ENCODE measurements at places on chromosomes 2 and 18.

- DNase-seq, result no peak
- H3K36me3 ChIP-seq, result peaks cover 31% of the 10 kb centered on the region
- no peak overlapping the region for H3K4me3 ChIP-seq
- H3K27ac ChIP-seq, result no peak overlapping the region
- peaks cover 50% of the 10 kb centered on the region for H3K4me1 ChIP-seq
- H3K27me3 ChIP-seq, result no peaks in the 10 kb centered on the region
Observed at GRCh38 chr2:96547731-96548171, 11.2 kb downstream of the ARID5A start.

- no peaks in the 10 kb centered on the region for H3K36me3 ChIP-seq
- no peak overlapping the region for H3K4me3 ChIP-seq
- H3K27ac ChIP-seq, result peak overlapping the region; percentile 76
- no peaks in the 10 kb centered on the region for H3K27me3 ChIP-seq
- peaks cover 37% of the 10 kb centered on the region for H3K4me1 ChIP-seq
- DNase-seq, result no peak
Observed at GRCh38 chr2:151640087-151640486, 94.2 kb downstream of the NEB start.

GRCh38 chr2:9548506-9548905, 7.1 kb downstream of the ADAM17 start:
- H3K4me3 ChIP-seq, result no peak overlapping the region
- H3K27ac ChIP-seq, result peak overlapping the region; percentile 49
- no peaks in the 10 kb centered on the region for H3K36me3 ChIP-seq
- DNase-seq, result no peak

GRCh38 chr2:134283661-134284060, 29.8 kb downstream of the MGAT5 start:
- peaks cover 3% of the 10 kb centered on the region for H3K36me3 ChIP-seq
- DNase-seq, result no peak
- no peaks in the 10 kb centered on the region for H3K27me3 ChIP-seq

DNA sequence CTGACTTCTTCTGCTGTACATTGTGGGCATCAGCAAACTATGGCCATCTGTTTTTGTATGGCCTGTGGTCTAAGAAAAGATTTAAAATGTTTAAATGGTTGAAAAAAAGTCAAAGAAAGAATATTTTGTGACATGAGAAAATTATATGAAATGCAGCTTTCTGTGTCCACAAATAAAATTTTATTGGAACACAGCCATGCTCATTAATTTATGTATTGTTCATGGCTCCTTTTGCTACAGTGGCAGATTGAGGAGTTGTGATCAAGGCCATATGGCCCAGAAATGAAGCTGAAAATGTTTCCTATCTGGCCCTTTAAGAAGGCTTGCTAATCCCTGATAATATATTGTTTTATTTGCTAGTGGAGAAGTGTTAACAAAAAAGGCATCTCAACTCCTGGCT, 162.0 kb downstream of the SLC4A3 start:
- no peak overlapping the region for H3K27ac ChIP-seq
- no peaks in the 10 kb centered on the region for H3K4me1 ChIP-seq
- H3K4me3 ChIP-seq, result no peak overlapping the region
- no peaks in the 10 kb centered on the region for H3K36me3 ChIP-seq
- H3K27me3 ChIP-seq, result peaks cover 6% of the 10 kb centered on the region
- DNase-seq, result no peak

GRCh38 chr18:27793013-27793785, 383.7 kb downstream of the CDH2 start:
- H3K27me3 ChIP-seq, result no peaks in the 10 kb centered on the region
- no peak overlapping the region for H3K27ac ChIP-seq
- no peaks in the 10 kb centered on the region for H3K4me1 ChIP-seq
- no peak overlapping the region for H3K4me3 ChIP-seq

- peaks cover 6% of the 10 kb centered on the region for H3K36me3 ChIP-seq
- DNase-seq, result no peak
- no peak overlapping the region for H3K4me3 ChIP-seq
- H3K27ac ChIP-seq, result peak overlapping the region; percentile 85
- H3K4me1 ChIP-seq, result peaks cover 51% of the 10 kb centered on the region
- no peaks in the 10 kb centered on the region for H3K27me3 ChIP-seq
Observed at GRCh38 chr2:207532676-207533075, 2.9 kb downstream of the CREB1 start.

- no peak for DNase-seq
- H3K36me3 ChIP-seq, result no peaks in the 10 kb centered on the region
- no peaks in the 10 kb centered on the region for H3K4me1 ChIP-seq
- peaks cover 6% of the 10 kb centered on the region for H3K27me3 ChIP-seq
- no peak overlapping the region for H3K4me3 ChIP-seq
- no peak overlapping the region for H3K27ac ChIP-seq
Observed at GRCh38 chr2:65536596-65536995, 104.2 kb upstream of the SPRED2 start.

DNA sequence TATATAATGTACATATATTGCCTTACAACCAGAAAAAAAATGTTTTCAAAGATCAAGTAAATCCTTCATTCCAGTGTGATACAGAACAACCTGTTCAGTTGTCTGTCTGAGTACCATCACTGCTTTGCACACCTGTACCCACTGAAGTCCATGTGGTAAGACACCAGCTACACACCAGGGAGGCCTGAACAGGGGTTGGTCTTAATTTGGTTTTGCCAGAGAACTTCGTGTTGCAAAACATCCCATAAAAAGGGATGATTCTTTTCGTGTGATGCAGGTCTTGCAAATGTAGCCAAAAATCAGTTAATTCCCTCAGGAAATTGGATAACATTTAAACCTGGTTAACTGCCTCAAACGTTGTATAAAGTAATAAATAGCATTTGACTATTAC, 73.7 kb upstream of the SLC1A4 start:
- H3K27ac ChIP-seq, result no peak overlapping the region
- H3K27me3 ChIP-seq, result no peaks in the 10 kb centered on the region
- DNase-seq, result no peak
- no peaks in the 10 kb centered on the region for H3K36me3 ChIP-seq
- no peak overlapping the region for H3K4me3 ChIP-seq

DNA sequence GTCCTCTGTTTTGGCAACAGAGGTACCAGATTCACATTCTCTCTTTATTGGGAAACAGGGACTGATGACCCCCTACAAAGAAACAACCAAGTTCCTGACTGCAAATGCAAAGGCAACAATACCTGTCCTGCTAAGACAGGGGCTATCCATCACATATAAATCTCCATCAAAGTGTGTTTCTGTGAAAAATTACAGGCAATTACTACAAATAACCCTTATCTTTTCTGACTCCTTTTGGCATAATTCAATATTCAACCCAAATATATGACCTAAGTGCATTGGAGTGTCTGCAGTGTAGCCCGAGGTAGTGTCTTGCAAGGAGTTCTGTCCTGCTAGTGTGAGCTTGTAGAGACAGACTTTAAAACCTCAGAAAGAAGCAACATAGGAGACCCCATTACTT, 35.4 kb downstream of the KCNG3 start:
- H3K36me3 ChIP-seq, result no peaks in the 10 kb centered on the region
- H3K27me3 ChIP-seq, result no peaks in the 10 kb centered on the region
- DNase-seq, result no peak
- H3K4me3 ChIP-seq, result no peak overlapping the region
- H3K27ac ChIP-seq, result no peak overlapping the region

DNA sequence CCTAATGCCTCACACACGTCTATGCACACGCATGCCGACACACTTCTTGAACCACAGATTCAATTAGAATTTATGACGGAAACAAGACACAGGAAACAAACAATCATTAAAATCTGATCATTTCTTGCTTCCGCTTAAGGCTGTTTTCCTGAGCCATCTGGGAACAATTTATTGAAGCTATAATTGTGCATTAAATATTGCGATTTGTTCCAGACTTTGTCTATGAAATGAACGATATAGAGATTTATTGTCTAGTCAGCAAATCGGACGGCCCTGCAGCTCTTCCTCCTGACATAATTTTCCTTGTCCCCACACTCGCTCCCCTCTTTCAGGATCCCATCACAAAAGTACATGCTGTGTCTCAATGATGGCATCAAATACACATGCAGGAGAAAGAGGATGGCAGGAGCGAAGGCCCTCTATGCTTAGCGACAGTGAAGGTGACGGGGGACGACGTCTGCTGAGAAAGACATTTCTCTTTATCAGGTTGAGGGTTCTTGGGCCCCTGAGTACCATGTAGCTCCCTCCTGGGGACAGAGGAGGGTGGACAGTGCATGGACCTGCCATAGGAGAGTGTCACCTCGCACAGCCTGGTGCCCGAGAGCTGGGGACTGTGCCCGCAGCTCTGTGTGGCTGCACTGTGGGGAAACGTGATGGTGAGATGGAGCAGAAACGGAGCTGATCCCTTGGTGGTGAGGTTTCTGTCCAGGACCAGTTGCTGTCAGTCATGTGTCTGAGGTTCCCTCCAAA, 157.3 kb downstream of the ACKR3 start:
- no peaks in the 10 kb centered on the region for H3K4me1 ChIP-seq
- peaks cover 24% of the 10 kb centered on the region for H3K27me3 ChIP-seq
- no peak for DNase-seq
- H3K27ac ChIP-seq, result no peak overlapping the region

DNA sequence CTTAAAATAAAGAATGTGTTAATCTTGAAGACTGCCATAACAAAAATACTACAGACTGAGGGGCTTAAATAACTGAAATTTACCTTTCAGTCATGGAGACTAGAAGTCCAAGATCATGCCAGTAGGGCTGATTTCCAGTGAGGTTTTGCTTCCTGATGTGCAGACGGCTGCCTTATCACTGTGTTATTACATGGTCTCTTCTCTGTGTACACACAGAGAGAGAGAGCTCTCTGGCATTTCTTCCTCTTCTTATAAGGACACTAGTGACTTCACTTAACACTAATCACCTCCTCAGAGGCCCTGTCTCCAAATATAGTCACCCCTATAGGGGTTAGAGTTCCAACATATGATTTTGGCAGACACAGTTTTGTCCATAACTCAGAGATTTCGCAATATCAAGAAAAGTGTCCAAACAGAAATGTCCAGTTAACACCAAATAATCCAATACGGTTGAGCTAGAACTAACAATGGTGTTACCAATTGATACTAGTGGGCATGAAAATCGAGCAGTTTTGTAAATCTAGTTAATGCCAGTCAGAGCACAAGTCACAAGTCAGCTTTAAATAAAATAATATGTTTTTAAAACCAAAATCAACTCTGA, 399.8 kb downstream of the ADCYAP1 start:
- no peaks in the 10 kb centered on the region for H3K27me3 ChIP-seq
- no peaks in the 10 kb centered on the region for H3K4me1 ChIP-seq
- H3K27ac ChIP-seq, result no peak overlapping the region
- H3K4me3 ChIP-seq, result no peak overlapping the region
- DNase-seq, result no peak

GRCh38 chr2:230216489-230216888, 3.3 kb downstream of the SP110 start:
- no peak overlapping the region for H3K4me3 ChIP-seq
- no peak for DNase-seq
- H3K27ac ChIP-seq, result no peak overlapping the region
- peaks cover 12% of the 10 kb centered on the region for H3K4me1 ChIP-seq
- no peaks in the 10 kb centered on the region for H3K27me3 ChIP-seq

DNA sequence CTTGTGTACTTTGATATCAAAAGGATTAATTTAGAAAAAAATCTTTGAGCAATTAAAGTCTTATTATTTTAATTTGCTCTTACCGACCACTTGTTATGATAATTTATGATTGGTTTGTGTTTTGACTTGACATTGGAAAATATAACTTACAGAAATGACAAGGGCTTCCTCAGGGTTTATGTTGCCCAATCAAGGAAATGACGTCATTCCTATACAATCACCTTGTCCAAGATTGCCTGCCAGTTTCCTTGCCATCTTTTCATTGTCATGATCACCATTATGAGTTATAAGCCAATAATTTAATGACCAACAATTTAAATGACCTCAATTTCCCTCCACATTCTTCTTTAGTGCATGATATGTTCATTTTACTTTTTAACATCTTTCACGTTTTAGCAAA, 351.8 kb upstream of the TMEFF2 start:
- H3K36me3 ChIP-seq, result no peaks in the 10 kb centered on the region
- no peak overlapping the region for H3K27ac ChIP-seq
- H3K4me1 ChIP-seq, result no peaks in the 10 kb centered on the region
- H3K4me3 ChIP-seq, result no peak overlapping the region

DNA sequence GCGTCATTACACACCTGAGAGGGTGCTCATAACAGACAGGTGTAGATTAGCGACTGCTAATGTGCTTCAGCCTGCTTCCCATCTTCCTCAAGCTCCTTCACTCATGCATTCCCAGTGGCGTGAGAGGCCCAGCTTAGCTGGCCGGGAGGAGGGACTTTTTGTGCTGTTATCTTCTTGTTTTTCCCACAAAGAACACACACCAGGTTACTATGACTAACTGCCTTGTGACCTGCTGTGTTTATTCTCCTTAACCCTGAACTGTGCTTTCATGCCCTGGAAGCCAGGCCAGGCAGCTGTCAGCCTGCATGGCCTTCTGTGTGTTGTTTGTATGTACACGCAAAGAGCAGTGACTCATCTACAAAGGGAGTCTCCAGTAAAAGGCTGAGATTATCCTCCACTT, 143.8 kb downstream of the PIEZO2 start:
- no peak for DNase-seq
- H3K36me3 ChIP-seq, result no peaks in the 10 kb centered on the region
- H3K4me1 ChIP-seq, result no peaks in the 10 kb centered on the region
- no peak overlapping the region for H3K4me3 ChIP-seq

DNA sequence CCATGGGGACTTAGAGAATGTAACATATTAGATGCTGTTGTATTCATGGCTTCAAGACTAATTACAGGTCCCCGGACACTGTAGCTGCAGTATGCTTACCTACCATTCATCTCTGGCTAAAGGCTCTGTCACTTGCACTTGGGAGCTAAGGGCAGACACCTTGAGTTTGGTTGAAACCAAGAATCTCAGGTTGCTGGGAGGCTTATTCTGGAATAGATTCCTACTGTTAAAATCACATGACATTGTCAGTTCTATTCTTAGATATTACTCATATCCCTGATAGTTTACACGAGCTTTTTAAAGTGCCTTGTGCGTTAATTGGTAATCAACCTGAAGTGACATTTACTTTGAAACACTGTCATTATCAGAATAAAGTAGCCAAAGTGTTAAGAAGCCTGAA, 73.0 kb upstream of the EPB41L5 start:
- no peaks in the 10 kb centered on the region for H3K4me1 ChIP-seq
- H3K27me3 ChIP-seq, result no peaks in the 10 kb centered on the region
- H3K27ac ChIP-seq, result no peak overlapping the region
- no peak for DNase-seq
- H3K36me3 ChIP-seq, result peaks cover 63% of the 10 kb centered on the region
